ENCODE measurements at places on chromosomes 3 and 15. TPM values are rescaled to one million over a fixed set of nuclear protein-coding genes. Genes with fewer than 3 reads are reported as not detected.

The PPM1M gene
- 11.8 TPM for total RNA-seq

The ARPIN gene
- total RNA-seq, result 13.4 TPM

The CILP gene
- 8.2 TPM for total RNA-seq

The COLQ gene
- total RNA-seq, result 6.4 TPM

The PTPRG gene
- total RNA-seq, result 37.6 TPM

The IL17RB gene
- 2.6 TPM for total RNA-seq

The PLA1A gene
- 1.5 TPM for total RNA-seq

The MYO5C gene
- 17.1 TPM for total RNA-seq

- no peak for DNase-seq
Measured at GRCh38 chr3:172546105-172546504, 22.9 kb upstream of the TNFSF10 start.

DNA sequence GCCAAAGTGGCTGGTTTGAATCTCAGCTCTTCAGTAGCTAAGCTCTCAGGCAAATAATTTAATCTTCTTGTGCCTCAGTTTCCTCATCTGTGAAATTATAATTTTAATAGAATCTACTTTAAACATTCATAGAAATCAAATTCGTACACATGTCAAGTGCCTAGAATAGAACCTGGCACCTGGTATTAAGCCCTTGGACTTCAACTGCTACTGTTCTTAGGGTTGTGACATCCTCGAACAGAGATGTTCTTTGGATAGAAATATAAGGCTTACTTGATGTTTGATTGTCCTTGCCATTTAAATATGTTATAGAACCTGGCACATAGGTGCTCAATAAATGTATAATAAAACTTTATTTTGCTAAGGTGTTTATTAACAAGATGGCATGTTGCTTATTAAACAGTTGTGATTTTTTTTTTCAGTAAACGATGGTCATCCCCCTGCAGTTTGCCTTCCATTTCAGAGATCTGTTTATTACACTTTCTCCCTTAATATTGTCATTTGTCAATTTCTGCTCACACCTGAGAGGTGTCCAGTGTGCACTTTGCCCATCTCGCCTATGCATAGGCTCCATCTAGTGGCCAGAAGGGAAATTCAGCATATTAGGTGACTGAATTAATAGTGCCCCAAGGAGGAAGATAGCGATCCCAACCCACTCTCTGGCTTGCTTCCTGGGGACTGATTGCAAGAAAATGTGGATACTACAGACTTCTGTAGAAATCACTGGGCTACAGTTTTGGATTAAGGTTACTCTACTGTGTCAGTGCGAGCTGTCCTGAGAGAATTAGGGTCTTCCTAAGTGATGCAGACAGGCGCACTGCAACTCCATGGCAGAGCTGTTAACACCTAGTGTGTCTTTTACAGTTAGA is 10.7 kb downstream of the IGF1R start:
- DNase-seq, result no peak

GRCh38 chr3:141086188-141086587 is 35.0 kb downstream of the SPSB4 start:
- no peak for DNase-seq

DNA sequence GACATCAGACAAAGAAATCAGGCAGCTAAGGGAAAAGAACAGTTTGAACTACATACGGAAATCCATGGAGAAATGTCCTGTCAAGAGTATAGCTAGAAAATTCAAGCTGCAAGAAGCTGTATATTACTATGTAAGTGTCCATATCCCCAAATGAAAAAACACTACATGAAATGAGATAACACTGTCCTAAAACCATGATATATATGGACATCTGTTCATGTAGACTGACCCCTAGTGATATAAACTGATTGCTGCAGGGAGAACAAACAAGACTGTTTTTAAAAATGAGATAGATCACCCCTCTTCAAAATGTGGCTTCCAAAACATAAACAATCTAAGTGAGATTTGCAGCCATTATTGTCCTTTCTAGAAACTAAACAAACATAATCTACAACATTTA is 985.6 kb downstream of the EPHA3 start:
- no peak for DNase-seq

- peak; percentile 70 for DNase-seq
Measured at GRCh38 chr15:99424978-99425656, 140.7 kb upstream of the MEF2A start.

DNA sequence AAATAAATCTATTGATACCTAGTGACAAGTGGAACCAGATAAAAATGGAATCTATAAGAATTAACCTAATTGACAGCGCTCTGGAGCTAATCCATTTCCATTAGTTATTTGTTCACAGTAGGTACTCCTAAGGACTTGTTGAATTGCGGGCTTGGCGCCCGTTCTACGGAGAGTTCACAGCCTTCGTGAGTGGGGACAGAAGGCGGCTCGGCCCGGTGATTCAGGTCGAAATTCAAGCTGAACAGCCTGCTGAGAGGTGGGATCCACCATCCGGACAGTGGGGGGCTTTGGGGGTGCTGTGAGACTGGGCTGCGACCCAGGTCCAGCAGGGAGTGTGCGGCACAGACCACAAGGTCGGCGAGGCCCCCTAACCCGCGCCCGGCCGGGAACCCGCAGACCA is 779 bp upstream of the CTNNB1 start:
- DNase-seq, result peak; percentile 62

DNA sequence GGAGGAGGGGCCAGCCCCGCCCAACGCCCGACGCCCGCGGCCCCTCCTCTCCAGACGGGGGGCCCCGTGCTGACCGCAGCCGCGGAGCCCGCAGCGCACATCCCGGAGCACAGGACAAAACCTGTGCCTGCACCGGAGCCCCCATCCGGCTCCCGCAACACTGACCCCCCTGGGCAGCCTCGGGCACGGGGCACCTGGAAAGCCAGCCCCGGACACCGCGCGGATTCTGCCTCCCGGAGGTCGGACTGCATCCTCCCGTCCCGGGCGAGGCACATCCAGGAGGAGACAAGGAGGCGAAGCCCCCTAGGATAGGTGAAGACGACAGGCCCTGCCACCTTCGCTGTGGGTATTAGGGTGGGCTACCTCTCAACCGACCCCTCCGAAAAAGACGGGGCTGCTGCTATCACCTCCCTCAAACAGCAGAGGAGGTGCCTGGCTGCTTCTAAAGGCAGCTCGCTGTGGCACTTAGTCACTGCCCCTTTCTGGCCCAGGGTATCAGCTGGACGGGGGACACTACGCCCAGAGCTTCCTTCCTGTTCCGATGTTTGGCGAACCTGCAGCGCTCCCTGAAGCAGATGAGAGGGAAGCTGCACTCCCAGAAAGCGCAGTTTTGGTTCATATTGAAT is 10.6 kb downstream of the XXYLT1 start:
- no peak for DNase-seq

- DNase-seq, result no peak
Measured at GRCh38 chr3:122255757-122256439, 69.2 kb upstream of the CSTA start.

DNA sequence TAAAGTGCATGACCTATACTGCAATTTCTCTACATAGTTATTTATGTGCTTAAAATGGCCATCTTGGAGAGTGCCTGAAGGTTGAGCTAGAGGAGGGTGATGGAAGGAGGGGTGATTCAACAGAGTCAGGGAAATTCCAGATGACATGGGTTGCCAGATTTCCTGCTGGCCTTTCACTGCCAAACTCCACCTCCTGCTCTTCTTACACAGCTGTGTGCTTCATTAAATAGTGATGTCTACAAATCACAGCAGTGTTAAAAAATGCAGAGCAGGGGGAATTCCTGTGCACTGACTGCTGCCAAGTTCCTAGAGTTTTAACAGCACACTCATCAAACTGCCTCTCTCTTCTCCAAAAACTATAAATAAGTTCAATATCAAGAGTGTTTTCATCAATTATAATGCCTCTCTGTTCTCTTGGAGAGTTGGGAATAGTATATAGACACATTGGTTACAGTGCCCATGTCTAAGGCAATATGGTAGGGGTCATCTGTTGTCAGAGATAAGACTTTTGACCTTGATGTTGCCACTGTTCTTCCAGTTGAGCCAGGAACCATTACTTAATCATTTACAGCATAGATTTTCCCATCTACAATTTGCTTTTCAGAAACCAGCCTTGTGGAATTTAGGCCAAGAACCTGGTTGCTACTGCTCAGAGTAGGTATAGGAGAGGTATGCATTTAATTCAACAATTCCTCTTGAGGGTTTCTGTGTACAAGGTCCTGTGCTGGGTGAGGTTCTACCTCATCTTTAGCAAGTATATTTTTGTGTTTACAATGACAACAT is 79.6 kb downstream of the TP63 start:
- DNase-seq, result peak; percentile 41

DNA sequence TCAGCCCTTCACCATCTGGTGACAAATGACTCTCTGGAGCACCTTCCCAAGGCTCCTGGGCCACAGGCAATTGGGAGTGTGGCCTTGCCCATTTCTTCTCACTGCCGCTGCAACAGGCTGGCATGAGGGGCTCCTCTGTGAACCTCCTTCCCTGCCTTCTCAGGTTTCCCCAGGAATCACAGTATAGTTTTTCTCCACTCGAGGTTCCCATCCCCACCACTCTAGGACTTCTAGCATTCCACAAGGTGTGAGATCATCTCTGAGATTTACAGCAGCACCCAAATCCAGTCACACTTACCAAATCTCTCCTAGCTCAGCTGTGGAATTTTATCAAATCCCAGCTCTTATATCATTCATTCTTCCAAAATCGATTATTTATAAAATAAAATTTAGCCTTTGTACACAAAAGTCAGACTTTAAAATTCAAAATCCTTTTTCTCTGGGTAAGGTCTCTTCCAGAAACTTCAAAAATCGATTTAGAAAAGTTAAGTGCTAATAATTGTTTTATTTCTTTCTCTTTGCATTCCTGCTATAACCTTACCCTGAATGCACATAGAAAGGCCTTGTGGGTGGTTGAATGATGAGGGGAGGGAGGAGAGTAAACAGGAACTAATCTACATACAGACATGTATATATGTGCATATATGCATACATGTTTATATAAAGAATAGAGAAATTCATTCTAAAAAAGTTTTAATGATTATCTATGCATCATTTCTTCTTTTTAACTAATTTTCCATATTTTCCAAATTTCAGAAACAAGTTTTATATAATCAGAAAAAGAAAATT is 18.9 kb upstream of the ATP13A4 start:
- DNase-seq, result no peak

All from left cardiac atrium (tissue), 4 donors.